ENCODE measurements at places on chromosomes 6 and 20.
A peak's percentile ranks its signal among the peaks of the same experiment; 100 is the strongest.

- DNase-seq: no peak
Measured at GRCh38 chr6:7431313-7431673, 41.7 kb downstream of the RIOK1 start.

DNA sequence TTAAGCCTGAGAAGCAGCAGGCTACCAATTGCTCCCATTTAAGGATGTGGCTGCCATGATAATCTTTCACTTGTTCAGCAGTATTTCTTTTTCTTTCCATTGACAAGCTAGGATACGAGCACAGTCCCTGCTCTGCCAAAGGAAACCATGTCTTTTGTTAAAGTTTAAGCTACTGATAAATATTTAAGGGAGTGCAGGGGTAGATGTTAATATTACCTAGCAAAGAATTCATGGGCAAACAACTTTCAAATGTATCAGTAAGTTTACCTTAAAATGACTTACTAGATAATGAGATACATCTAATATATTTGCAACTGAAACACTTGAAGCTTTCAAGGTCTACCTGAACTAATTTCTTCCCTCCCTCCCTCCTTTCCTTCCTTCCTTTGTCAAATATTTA is 77.3 kb downstream of the OPN5 start:
- no peak for DNase-seq

GRCh38 chr6:74091136-74091793 is 395.3 kb downstream of the CD109 start:
- DNase-seq: peak; percentile 13

DNA sequence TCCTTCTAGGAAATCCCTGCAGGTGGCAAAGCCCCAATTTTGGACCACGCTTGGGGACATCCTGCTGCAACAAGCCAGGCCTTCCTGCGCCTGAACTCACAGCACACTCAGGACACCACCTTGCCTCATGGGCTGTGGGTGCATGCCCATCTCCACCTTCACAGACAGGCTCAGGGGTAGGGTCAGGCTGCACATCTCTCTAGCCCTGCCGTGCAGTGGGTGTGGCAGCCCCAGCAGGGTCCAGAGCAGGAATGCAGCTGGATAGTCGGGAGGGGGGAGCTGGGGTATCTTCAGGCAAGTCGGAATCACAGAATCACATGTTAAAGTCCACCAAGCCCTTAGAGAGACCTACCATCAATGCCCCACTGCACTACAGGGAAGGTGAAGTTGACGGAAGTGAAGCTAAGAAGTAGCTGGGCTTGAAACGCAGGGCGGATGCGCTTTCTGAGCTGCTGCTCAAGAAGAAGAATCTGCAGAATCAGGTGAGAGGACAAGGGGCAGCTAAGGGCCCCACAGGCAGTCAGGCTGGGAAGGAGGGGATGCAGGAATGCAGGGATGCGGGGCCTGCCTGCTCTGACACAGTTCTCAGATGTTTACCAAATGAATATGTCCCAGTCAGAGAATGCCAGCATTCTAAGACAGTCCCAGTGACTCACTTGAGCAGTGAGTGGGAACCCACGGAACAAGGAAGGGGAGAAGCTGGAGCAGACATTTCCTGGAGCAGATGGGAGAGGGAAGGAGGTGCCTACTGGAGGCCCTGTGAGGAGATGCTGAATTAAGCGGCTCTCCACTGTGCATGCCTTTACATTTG is 11.3 kb downstream of the SERPINB6 start:
- DNase-seq: no peak

GRCh38 chr6:31702405-31702818 is 712 bp downstream of the ABHD16A start:
- DNase-seq: no peak

DNA sequence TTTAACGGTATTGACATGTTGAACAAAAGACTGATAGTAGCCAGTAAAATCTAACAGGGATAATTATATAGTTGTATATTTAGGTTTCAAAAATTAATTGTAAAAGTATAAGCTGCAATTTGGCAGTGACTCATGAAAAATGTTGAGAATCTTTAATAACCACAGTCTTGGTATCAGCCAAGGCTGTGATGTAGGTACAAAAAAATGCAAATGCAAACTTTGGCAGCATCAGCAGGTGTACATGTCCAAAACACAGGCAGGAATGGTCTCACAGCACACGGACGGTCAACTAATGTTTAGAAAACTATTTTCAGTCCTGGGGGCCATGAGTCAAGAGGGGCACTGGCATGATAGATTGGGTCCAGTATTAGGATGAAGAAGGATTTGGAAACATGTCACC is 58.5 kb upstream of the BEND3 start:
- no peak for DNase-seq

DNA sequence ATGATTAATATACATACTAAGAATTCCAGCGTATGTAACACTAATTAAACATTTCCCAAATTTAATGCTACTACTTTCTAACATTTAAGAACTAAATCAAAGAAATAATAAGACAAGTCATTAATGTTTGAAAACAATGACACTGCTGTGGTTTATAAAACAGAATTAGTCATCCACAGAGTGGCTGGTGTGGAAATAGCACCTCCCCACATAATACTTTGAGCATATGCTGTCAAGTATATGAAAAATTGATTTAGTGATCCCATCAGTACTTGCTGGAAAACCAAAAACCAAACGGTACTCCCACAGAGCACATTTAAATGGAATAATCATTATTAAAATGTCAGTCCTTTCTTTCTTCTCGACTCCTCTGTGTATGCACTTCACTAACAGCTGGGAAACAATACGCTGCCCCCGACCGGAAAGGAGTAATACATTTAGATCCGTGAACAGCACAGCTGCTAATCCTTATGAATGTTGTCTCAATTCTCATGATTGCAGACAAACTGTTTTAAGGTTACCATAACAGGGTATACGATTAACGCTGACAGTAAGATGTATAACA is 78.4 kb downstream of the PREP start:
- no peak for DNase-seq

- no peak for DNase-seq
Measured at GRCh38 chr6:48486876-48487275, 375.9 kb upstream of the PTCHD4 start.

DNA sequence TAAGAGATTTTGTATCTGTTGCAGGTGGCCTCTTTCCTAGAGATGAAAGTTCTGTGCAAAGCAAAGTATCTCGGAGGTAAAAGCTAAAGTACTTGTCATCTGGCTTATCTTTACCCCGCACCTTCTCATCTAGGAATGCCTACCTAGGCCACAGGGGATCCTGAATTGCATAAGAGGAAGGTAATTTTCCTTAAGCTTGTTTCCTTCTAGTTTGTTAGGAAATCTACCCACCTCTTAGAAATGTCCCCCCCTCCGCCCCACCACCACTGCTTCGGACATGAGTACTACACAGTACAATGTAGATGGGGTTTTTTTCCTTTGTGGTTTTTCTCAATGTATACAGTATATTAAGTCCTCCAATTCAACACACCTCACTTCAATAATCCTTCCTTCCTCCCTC is 21.5 kb downstream of the FOXC1 start:
- no peak for DNase-seq

DNA sequence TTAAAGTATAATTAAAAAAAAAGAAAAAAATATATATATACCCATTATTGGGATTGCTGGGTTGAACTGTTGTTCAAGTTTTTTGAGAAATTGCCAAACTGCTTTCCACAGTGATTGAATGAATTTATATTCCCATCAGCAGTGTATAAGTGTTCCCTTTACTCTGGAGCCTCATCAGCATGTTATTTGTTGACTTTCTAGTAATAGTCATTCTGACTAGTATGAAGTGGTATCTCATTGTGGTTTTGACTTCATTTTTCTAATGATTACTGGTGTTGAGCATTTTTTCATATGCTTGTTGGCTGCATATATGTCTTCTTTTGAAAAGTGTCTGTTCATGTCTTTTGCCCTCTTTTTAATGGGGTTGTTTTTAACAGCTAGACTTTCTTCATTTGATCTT is 1260.8 kb upstream of the GJE1 start:
- no peak for DNase-seq

- DNase-seq: no peak
Measured at GRCh38 chr20:17794400-17794799, 94.6 kb downstream of the BANF2 start.

DNA sequence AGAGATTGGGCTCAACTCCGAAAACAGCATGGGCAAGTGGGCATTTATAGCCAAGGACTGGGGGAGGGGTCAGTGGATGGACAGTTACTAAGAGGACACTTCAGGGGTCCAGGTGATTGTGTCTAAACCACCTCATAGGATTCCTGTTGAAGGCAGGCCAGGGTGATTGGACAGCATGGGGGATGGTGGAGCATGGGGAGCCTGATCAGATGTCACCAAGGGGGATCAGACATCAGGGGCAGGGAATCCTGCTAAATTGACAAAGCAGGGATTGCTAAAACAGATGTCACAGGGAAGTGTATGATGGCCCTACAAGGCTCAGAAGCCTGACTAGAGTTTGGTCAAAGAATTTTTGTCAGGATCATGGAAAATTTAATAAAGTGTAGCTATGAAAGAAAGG is 2.4 kb upstream of the PYGB start:
- DNase-seq: no peak

- no peak for DNase-seq
Measured at GRCh38 chr20:24580855-24581254, 111.4 kb downstream of the SYNDIG1 start.

GRCh38 chr6:1561355-1561754 is 48.4 kb upstream of the FOXC1 start:
- no peak for DNase-seq

GRCh38 chr6:40588480-40588879 is 1.3 kb upstream of the LRFN2 start:
- no peak for DNase-seq

DNA sequence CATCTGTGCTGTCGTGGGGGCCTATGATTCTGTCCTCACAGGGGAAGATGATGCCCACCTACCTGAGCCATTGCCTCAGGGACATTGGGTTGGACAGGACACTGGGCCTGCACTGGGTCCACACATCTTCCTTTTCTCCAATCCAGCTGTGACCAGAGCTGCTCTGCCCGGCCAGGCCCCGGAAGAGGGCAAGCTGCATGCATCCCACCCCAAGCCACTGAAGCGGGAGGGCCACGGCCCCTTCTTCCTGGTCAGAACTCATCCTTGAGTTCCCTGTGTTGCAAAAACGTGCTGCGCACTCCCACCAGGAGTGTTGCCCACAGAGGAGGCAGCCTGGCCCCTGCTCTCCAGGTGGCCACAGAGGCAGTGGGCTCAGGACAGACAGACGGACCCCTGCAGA is 38.2 kb downstream of the SPDEF start:
- no peak for DNase-seq

DNA sequence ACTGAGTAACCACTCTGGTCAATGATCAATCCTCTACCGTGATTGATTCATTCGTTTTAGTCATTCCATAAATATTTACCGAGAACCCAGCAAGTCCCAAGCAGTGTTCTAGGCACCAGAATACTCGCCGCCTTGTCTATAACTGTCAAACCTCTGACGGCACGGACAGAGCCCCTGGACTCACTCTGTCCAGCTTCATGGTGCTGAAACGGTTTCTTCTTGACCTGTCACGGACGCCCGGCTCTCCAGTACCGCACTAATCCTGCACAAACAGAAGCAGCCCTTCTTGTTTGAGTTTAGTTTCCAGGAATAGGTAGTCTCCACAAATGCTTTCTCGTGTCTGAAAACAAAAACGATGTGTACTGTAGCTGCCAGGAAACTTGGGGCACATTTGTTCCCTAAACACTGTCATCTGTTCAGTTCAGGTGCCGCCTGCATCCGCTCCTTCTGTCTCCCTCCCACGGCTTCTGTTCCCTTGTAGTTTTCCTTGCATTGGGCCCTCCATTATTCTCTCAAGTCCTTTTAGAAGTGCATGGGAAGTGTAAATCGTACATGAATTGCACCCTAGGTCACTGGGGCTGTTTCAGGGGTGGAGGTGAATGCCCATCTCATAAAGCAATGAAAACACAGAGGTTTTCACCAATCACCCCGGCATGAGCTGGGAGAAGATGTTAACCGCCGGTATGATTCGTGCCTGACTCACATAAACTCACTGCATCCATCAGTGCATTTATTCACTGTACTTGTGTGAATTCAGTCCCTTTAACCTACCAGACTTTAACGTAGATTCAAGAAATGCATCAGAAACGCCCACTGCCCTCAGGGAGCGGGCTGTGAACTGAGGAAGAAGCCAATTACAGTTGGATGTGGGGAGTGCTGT is 209.3 kb upstream of the CDH4 start:
- no peak for DNase-seq

DNA sequence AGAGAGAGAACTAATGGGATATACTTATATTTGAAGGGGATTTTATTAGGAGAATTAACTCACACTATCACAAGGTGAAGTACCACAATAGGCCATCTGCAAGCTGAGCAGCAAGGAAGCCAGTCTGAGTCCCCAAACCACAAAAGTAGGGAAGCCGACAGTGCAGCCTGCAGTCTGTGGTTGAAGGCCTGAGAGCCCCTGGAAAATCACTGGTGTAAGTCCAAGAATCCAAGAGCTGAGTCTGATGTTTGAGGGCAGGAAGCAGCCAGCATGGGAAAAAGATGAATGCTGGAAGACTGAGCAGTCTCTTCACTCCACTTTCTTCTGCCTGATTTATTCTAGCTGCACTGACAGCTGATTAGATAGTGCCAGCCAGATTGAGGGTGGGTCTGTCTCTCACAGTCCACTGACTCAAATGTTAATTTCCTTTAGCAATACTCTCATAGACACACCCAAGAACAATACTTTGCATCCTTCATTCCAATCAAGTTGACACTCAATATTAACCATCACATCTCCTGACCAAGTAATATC is 823.9 kb downstream of the PHF3 start:
- no peak for DNase-seq

DNA sequence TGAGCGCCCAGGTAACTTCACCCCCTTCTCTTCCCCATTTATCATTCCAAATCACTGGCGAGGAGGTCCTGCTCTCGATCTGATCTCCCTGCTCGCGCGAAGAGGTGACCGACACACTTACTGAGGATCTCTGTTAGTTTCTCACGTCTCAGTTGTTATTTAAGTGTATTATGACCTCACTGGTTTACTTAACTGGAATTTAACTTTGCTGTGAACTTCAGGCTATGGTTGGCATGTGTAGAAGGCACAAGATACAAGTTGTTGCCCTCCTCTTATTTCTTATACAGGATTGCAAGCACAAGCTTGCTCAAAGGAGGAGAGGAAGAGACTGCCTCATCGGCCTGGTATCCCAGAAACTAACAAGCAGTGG is 1.2 kb downstream of the RNF217 start:
- DNase-seq: no peak

DNA sequence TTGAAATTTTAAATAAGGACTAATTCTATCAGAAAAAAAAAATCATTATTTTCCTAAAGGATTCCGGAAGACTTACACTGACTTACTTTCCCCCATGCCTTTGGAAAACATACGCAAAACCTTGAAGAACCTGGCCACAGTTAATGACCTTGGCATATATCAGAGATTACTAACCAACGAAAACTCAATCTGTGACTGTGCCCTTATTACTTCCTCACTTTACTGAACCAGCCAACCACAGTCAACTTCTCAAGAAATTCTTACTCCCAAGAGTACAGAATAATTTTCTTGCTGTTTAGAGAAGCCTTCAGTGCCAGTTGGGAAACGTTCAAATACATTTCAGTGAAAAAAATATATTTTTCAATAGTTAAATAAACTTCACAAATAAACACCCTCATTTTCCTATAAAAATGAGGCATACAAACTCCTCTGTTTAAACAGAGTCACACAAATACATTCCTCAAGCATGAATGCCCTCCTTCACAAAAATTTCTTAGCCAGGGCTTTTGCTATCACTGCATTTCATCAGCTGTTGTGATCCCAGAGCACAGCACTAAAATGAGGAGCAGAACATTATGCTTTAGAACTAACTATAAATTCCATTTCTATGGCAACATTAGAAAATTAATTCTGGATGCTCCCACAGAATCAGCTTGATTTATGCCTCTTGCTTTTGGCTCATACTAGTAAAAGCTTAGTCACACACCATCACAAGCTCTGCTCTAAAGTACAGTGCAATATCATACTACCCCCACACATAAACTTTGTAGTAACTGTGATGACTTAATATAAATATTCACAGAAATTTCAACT is 117.6 kb downstream of the DST start:
- DNase-seq: no peak
